Amygdala (tissue), 56 donors: ENCODE measurements at places on chromosomes 3 and 15.
A peak's percentile ranks its signal among the peaks of the same experiment; 100 is the strongest.

GRCh38 chr3:60421749-60422446 lies 829.4 kb downstream of the FHIT start:
- DNase-seq: no peak

DNA sequence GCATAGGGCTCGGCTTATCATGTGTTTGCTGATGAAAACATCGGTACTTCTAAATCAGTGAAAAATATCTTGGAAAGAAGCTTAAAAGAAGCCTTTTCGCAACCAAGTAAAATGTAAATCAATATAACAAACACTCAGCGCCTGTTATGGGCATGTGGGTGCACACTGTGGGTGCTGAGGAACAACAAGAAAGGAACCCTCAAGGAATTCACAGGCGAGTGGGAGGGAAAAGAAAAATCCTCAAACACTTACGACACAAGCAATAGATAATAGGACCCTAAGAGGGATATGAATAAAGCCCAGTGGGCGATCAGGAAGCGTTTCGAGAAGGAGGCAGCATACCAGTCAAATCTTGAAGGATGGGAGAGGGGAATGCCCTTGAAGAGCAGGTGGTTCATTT lies 21.9 kb downstream of the GLDN start:
- no peak for DNase-seq

- DNase-seq: no peak
Measured at GRCh38 chr3:161108840-161109239, 3.7 kb upstream of the B3GALNT1 start.

DNA sequence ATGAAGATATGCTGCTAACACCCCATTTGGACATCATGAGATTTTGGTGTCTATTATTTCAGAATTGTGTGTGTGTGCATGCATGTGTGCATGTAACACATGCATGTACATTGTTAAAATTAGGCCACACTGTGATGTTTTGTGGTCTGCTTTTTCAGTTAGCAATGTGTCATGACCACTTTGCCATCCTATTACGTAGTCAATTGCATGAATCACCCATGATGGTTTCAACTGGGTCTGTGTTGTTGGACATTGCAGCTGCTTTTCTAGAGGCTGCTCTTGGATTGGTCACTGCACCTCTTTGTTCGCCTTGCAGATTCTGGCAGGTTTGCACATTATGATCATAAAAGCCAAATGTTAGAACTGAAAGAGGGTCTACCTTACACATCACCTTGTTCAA lies 101.0 kb upstream of the THBS1 start:
- DNase-seq: no peak

GRCh38 chr3:150426292-150426691 lies 18.2 kb downstream of the TSC22D2 start:
- no peak for DNase-seq

DNA sequence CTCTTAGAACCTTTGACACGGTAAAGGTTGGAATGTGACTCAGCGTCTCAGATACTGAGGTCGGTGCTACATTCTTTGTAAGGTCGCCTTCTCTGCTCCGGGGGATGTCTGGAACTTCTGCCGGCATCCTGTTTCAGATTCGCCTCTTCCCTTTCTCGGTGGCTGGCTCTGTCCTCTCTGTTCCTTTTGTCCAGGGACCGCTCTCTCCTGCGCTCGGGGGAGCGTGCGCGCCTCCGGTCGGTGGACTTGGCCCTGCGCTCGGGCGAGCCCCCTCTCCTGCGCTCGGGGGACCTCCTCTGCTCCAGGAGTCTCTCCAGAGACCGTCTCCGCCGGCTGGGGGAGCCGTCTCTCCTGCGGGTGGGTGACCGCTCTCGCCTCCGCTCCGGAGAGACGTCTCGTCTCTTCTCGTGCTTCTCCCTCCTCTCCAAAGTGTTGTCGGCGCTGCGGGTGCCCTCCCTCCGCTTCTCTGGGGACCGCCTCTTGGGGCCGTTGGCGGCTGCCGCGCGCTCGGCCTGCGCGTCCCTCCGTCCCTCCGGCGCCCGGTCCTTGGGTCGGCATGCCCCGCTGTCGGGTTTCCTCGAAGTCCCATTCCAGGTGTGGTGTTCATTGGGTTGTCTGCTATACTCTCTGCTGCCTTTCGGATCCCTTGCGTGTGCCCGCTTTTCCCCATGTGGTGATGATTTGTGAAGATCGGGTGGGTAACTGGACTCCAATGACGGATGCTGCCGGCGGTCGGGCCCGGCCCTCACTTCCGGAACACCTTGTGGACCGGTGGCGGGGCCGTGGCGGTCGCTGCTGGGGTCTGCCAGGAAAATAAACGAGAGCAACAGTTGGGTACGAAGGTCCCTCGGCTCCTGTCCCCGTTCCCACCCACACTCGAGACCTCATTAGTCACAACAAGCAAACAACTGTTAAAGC lies 668.8 kb upstream of the ADAMTS9 start:
- no peak for DNase-seq

DNA sequence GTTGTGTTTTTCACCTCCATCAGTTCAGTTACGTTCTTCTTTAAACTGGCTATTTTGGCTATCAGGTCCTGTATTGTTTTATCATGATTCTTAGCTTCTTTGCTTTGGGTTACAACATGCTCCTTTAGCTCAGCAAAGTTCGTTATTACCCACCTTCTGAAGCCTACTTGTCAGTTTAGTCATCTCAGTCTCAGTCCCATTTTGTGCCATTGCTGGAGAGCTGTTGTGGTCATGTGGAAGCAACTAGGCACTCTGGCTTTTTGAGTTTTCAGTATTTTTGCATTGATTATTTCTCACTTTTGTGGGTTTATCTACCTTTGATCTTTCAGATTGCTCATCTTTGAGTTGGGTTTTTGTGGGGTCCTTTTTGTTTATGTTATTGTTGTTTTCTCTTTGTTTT lies 151.3 kb downstream of the CFAP20DC start:
- no peak for DNase-seq

DNA sequence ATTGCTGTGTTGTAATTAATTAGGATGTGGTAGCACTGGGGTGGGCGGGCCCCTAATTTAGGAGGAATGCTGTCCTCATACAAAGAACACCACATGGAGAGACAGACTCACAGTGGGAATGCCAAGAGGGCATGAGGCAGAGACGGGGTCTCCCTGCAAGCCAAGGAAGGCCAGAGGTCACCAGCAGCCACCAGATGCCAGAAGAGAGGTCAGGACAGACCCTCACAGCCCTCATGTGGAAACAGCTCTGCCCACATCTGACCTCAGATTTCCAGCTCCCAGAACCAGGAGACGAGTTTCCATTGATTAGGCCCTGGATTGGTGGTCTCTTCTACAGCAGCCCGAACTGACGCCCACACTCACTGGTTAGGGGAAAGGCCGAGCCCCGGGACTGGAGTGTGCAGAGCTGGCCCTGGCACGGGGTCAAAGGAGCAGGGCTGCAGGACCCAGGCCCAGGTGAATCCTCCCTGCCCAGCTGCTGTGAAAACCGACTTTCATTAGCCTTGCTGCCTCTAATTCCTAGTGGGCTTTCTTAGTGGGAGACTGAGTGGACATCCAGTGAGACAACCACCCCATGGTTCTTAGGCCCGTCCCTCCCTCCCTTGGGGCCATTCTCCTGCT lies 43.0 kb upstream of the SLC41A3 start:
- no peak for DNase-seq

- DNase-seq: peak; percentile 36
Measured at GRCh38 chr3:97719156-97719821, 45.3 kb upstream of the ARL6 start.

DNA sequence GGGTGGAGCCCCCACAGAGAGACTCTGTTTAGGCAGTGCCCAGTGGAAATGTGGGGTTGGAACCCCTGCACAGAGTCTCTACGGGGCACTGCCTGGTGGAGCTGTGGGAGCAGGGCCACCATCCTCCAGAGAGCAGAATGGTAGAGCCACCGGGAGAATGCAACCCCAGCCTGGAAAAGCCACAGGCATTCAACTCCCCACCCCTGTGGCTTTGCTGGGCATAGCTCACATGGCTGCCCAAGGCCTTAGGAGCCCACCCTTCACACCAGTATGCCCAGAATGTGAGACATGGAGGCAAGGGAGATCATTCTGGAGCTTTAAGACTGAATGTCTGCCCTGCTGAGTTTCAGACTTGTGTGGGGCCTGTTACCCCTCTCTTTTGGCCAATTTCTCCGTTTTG lies 19.0 kb upstream of the CHCHD6 start:
- DNase-seq: no peak

DNA sequence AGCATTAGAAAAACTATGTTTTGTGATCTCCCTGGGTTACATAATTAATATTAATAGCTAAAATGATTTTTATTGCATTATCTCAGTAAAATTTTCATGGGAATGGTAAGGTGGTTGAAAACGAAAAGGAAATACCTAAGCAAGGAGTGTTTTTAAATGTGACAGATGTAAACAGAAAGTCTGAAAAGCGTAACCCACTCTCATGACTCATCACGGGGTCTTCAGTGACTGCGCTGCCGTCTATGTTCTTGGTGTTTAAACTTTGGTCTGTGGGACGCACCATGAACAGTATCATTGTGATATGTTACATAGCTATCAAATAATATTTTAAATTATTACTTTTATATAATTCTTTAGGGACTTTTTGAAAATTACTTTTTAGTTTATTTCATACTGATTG lies 19.8 kb downstream of the LRCH3 start:
- no peak for DNase-seq

GRCh38 chr15:44657378-44657777 lies 6.1 kb downstream of the SPG11 start:
- DNase-seq: no peak
